ENCODE measurements at places on chromosomes 6 and 20. TPM values are rescaled to one million over a fixed set of nuclear protein-coding genes. Genes with fewer than 3 reads are reported as not detected.

JPH2 gene
- total RNA-seq, result 0.49 TPM

PSORS1C2 gene
- not detected for total RNA-seq

ZSWIM3 gene
- total RNA-seq, result 3.6 TPM

DNA sequence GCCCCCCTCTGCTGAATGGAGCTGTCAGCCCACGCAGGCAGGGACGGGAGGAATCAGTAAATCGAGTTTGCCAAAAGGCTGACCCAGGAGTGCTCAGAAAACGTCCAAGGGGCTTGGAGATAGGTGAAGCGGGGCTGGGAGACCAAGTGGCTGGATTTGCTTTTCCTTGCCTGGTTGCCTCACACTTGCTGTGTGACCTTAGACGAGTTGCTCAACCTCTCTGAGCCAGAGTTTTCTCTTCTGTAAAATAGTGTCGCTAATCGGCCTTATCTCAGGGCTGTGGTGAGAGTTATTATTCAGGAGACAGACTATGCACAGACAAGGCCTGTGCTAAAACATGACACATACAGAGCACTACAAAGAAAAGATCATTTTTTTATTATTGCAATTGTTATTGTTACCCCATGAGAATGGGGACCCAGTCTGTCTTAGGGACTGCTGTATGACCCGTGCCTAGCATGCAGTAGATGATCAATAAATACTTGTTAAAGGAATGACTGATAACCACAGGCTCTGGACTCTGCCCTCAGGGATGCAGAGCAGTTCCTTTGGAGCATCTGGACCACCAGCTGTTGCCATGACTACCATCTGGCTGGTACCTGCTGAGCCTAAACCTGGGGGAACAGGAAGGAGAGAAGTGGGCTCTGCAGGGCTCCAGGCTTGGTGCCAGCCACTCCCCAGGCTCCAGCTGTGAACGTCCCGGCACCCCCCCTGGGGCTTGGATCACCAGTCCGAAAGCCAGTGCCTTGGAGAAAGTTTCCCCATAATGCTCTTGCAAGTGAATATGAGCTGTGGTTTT, 901 bp downstream of the KCNK15 start:
- H3K4me3 ChIP-seq, result peak overlapping the region; percentile 52
- no peaks in the 10 kb centered on the region for H3K36me3 ChIP-seq
- H3K4me1 ChIP-seq, result peaks cover 25% of the 10 kb centered on the region
- no peak for DNase-seq
- no peaks in the 10 kb centered on the region for H3K27me3 ChIP-seq

DNA sequence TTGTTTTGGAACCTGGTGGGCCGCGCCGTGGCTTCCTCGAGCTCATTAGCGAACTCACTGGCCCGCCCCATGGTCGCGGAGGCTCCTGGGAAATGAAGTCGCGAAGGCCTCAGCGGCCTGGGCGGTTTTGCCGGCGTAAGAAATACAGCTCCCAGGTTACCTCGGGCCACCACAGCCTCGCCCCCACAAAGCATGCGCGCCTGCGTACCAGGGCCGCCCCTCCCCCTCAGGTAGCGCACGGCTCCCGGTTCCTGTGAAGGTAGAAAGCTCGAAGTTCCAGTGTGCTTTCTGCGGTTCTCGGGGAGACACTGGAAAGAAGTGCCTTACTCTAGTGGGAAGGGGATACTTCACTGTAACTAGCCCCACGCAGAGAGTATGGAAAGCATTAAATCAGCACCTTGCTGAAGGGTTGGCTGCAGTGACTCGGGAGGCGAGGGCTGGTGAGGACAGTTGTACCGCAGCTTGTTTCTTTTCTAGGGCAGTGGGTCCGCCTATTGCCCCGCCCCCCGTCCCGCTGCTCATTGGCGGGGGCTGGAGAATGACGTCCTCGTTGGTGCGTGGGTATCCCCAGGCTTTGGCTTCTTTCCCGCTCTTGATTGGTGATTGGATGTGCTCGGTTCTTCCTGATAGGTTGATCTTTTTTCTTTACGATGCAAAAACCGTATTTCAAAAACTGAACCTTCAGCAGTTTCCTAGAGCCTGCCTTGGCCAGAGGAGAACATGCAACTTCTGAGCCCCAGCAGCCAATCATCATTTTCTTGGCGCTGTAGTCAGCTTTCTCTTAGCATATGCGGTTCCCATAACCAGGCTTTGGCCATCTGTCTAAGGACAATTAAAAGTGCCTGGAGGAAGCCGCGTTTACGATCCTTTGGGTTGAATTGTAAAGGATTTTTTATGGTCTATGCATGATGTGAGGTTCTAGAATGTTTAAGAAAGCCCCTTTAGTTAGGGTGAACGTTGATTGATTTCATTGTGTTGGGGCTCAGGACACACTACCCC, at the start of gene CDK19:
Gene CDK19 (minus strand): TSS at position 59 of the 999 bp plus-strand sequence. CDS start 333 bp downstream, outside the sequence.
- H3K4me3 ChIP-seq, result peak within 1 kb of the TSS; percentile 79
- no peaks in the 10 kb centered on the region for H3K36me3 ChIP-seq
- H3K4me1 ChIP-seq, result peaks cover 19% of the 10 kb centered on the region
- peak; percentile 98 for DNase-seq
- H3K27ac ChIP-seq, result peak within 1 kb of the TSS; percentile 98

- H3K36me3 ChIP-seq, result no peaks in the 10 kb centered on the region
- H3K27me3 ChIP-seq, result no peaks in the 10 kb centered on the region
- no peak overlapping the region for H3K27ac ChIP-seq
- DNase-seq, result no peak
Measured at GRCh38 chr6:147891671-147892070, 383.2 kb downstream of the SAMD5 start.

DNA sequence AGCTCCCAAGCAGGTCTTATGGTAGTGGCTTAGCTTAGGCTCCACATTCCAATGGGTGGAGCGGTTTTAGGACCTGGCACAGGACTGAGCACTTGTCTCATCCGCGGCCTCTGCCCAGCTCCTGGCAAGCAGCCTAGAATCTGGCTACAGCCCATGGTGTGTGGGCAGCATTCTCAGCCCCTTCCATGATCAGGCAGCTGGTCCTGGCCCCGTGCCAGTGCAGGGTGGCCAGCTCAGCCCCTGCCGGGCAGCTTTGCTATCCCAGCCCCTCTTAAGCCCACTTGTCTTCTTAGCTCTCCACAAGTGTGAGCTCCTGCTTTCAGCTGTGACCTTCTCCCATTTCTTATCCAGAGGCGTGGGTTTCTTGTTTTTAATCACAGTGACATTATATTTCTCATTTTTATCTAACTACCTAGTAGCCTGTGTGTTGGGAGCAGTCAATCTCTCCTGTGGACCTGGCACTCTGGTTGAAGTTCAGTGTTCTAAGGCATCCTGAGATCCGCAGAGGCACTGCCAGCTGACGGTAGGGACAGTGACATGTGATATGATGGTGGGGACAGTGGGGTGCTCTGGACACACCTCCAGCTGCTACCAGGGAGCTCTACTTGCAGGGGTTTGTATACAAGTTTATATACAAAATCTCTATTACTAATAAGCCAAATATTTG, 119.9 kb upstream of the PRND start:
- no peaks in the 10 kb centered on the region for H3K4me1 ChIP-seq
- no peak for DNase-seq
- peaks cover 12% of the 10 kb centered on the region for H3K27me3 ChIP-seq

GRCh38 chr6:27209659-27210269, 37.7 kb upstream of the PRSS16 start:
- H3K4me1 ChIP-seq, result peaks cover 3% of the 10 kb centered on the region
- no peaks in the 10 kb centered on the region for H3K36me3 ChIP-seq
- peak; percentile 64 for DNase-seq
- H3K4me3 ChIP-seq, result peak overlapping the region; percentile 18
- no peak overlapping the region for H3K27ac ChIP-seq

DNA sequence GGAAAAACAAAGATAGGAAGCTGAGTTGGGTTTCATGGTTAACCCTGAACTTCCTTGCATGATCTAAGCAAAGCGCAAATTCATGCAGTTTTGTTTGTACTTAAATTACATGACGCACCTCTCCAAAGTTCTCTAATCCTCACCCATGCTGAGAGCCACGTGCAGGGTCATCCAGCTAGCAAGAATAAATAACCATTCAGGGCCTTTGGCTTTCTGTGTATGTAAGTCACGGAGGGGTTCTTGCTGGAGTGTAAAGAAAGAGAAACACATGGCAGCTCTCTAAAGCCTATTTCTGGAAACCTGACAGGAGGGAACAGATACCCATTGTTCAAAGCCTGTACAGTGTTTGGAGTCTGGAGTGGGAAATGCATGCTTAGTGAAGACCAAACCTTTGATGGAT, 171.7 kb upstream of the CCN2 start:
- no peak overlapping the region for H3K4me3 ChIP-seq

PROKR2 gene
- not detected for total RNA-seq

GRCh38 chr20:45467861-45468260, 1.7 kb upstream of the WFDC2 start:
- no peak overlapping the region for H3K27ac ChIP-seq
- no peak overlapping the region for H3K4me3 ChIP-seq
- DNase-seq, result no peak
- no peaks in the 10 kb centered on the region for H3K36me3 ChIP-seq

All from Panc1 (cell line).